ENCODE measurements at places on chromosomes 5 and 9.

DNA sequence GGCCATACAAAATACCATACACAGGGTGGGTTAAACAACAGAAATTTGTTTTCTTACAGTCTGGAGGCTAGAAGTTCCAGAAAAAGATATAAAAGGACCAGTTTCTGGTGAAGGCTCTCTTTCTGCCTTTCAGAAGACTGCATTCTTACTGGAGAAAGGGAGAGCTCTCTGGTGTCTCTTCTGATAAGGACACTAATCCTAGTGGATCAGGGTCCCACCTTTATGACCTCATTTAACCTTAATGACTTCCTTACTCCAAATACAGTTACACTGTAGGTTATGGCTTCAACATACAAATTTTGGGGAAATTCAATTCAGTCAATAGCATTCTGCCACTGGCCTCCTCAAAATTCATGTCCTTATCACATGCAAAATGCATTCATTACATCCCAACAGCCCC lies 351.9 kb upstream of the POU5F2 start:
- DNase-seq: no peak

- DNase-seq: peak; percentile 53
These were observed 24.0 kb downstream of the DCTN4 start for GRCh38 chr5:150734579-150735384.

- DNase-seq: no peak
These were observed 44.9 kb upstream of the TCF7 start for GRCh38 chr5:134069553-134069952.

- DNase-seq: no peak
These were observed 10.6 kb upstream of the FAM163B start for GRCh38 chr9:133619791-133620190.

GRCh38 chr9:122122903-122123632 lies 30.0 kb upstream of the TTLL11 start:
- DNase-seq: no peak

- no peak for DNase-seq
These were observed 71.5 kb upstream of the PALM2AKAP2 start for GRCh38 chr9:109708451-109708945.

GRCh38 chr9:130779153-130779855 lies 55.8 kb upstream of the ABL1 start:
- no peak for DNase-seq

DNA sequence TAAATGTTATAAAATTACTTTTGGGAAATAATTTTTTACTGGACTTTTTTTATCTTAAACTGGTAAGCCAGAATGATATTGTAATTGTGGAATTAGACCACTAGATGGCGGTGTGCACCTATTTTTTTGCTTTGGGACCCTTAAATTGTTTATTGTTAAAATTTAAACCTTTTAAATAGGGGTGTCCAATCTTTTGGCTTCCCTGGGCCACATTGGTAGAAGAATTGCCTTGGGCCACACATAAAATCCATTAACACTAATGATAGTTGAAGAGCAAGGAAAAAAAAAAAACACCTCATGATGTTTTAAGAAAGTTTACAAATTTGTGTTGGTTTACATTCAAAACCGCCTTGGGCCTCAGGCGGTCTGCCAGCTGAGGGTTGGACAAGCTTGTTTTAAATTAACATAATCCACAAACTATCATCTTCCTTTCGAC lies 28.4 kb upstream of the GADD45G start:
- no peak for DNase-seq

DNA sequence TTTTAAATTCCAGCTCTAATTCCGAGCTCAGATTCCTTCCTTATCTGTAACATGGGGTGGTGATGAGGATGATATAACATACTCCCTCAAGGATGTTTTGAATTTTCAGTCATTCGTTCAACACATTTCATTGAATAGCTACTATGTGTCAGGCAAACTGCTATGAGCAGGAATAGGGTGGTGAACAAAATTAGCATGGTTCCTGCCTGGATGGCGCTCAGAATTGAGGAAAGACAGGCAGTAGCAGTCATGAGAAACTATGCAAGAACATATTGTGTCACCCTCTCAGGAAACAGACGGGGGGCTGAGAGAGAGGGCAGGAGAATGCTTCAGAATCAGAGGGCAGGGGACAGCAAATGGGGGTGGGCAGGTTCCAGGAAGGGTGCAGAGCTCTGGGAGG lies 265.2 kb downstream of the NSG2 start:
- no peak for DNase-seq

DNA sequence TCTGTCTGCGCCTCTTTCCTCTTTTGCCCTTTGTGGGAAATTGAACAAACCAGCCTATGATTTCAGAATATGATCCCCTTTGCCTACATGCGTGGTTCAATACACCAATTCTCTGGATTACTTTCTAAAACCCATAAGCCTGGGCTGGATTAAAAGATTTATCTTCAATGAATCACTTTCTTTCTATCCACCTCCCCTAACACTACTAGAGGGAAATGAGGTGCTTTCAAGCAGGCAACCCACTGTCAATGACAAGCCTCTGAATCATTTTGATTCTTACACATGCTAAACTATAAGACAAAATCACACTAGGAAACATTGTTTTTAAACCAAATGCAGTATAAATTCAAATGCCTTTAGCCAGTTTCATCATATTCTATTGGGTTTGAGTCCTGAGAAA lies 257.5 kb downstream of the AGTPBP1 start:
- DNase-seq: no peak

DNA sequence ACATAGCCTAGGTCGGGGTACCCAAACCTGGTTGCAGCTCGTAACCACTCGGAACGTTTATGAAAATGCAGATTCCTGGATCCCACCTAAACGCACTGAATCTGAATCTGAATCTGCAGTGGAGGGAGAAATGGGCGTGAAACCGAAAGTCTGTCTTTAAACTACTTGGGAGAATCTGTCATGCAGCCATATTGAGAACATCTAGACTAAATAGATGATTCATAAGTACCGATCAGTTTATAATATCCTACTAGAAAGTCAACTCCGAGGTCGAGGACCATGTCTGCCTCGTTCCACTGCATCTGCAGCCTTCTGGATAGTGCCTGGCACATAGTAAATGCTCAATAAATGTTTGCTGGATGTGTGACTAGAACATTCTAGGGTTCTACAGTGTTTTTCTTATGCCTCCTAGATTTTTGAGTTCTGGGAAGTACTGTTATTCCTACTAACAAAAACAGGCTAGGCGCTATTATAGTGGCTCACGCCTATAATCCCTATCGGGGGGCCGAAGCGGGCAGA lies 632 bp downstream of the COQ4 start:
- no peak for DNase-seq

DNA sequence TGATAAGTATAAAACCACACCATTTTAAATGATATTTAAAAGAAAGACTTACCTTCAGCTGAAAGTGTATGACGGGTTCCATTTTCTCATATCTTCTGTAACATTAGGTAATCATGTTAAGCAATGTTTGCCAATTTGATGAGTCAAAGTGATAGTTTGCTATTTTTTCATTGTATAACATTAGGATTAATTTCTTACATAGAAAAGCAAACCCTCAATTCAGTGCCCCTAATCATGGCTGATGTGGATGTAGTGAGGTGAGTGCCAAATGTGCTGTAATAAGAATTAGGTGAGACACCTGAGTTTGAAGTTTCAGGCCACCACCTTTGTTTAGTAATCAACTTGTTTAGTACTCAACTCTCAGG lies 68.0 kb downstream of the UNC13B start:
- no peak for DNase-seq

DNA sequence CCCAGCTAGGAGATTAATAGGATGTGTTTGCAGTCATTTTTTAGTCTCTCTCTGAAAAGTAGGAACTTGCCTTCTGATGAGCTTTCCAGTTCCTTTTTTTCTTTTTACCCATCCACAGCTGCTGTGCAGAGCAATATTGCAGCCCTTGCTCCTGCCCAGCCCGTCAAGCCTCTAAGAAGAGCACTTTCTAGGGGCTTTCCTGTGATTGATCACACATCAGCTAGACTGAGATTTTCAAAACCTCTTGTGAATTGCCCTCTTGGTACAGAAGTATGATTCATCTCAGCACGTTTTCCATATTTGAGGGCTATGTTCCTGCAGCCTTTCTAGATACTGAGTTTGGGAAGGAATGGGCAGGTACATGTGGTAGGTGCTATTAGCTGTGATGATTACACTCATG lies 93.9 kb downstream of the GALNT10 start:
- DNase-seq: peak; percentile 68

DNA sequence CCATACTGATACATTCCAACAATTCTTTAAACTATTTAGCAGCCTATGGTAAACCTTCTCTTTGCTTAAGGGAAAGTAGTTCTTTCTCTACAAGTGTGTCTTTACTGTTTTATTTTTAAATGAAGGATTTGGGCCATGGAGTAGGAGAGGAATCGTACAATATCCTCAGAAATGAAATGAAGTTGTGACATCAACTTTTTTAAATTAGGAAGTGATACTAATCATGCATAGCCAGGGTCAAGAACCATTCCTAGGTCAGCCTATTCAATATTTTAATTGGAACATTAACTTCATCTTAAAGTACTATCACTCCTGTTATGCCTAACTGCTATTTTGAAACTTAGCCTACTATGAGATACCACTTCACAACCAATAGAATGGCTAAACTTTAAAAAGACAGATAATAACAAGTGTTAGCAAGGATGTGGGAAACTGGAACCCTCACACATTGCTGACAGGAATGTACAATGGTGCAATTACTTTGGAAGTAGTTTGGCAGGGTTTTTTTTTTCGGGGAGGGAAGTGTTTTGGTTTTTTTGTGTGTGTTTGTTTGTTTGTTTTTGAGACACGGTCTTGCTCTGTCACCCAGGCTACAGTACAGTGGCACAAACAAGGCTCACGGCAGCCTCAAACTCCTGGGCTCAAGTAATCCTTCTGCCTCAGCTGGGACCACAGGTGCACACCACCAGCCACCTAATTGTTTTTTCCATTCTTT lies 10.7 kb downstream of the AGTPBP1 start:
- no peak for DNase-seq

DNA sequence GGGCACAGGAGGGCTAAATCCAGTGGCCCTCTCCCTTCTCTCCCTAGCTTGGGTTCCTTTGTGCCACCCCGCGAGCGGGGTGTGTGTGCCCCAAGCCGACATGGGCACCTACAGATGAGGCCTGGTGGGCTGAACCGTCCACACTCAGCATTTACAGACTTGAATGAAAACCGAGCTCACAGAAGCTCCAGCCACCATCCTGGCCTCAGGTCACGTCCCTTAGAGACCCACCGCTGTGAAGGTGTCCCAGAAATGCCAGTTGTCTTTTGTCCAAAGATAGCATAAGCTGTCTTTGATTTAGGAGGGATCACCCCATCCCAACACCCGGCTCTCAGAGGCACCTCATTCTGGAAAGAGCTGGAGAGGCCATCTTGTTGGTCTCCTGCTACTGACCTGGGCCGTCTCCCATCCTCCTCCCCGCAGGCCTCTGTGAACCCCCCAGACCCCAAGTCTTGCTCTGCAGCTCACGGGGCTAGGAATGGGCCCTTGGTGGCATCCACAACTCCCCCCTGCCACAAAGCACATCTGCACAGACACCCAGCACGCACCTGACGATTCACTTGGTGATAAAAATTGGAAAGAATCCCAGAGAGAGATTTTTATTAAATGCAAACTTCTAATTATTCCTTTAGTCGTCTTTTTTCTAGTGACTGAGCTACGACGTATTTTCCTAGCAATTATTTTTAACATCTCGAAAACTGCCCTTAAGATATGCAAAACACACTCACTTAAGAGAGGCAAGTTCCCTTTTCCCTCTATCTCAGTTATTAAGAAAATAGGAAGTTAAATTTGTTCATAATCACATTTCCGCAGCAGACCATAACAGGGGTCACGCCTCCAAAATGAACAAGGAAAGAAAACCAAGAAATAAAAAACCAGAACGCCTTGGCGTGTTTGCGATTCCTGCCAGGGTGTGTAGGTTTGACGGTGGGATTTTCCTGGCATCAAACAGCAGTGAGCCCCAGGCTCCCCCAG lies 80.5 kb upstream of the LMX1B start:
- DNase-seq: no peak

DNA sequence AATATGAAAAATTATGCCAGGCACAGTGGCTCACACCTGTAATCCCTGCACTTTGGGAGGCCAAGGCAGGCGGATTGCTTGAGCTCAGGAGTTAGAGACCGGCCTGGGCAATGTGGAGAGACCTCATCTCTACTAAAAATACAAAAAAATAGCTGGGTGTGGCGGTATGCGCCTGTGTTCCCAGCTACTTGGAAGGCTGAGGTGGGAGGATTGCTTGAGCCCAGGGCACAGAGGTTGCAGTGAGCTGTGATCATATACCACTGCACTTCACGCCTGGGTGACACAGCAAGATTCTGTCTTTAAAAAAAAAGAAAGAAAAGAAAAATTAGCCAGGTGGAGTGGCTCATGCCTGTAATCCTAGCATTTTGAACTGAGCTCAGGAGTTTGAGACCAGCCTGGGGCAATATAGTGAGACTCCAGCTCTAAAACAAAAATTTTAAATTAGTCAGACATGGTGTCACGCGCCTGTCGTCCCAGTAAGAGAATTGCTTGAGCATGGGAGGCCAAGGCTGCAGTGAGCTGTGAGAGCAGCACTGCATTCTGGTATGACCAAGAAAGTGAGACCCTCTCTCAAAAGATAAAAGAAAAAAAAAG lies 18.0 kb downstream of the PLAA start:
- no peak for DNase-seq

DNA sequence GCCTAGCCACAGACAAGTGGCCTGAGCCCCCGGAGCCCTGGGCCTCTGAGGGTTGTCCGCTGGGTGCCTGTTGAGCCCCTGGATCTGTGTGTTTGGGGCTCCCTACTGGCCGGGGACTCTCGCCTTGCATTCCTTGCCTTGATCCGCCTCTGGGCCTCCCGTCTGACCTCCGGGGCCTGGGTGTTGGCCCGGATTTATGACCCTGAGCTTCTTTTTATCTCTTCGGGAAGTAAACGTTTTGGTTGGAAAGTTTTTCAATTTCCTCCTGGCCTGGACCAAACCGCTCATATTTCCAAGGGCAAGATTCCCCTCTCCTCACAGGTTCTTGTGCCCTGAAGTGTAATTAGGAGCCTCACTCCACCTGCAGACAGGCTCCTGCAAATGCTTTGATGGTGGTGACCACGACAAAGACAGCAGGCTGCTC lies 69.3 kb upstream of the EGFLAM start:
- DNase-seq: no peak

DNA sequence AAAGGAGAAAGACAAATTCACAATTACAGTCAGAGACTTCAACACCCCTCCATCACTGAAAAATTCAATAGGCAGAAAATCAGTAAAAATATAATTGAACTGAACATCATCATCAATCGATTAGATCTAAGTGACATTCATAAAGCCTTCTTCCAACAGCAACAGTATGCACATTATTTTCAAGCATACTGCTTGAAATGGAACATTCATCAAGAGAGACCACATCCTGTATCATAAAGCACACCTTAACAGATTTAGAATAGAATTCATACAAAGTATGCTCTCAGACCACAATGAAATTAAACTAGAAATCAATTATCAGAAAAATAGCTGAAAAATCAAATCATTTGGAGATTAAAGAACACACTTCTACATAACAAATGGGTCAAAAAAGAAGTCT lies 39.1 kb downstream of the ERMP1 start:
- no peak for DNase-seq

- no peak for DNase-seq
These were observed 67.5 kb downstream of the TLE1 start for GRCh38 chr9:81621785-81622259.

- peak; percentile 34 for DNase-seq
These were observed 21.1 kb upstream of the TLR4 start for GRCh38 chr9:117682955-117683710.

- no peak for DNase-seq
These were observed 18.0 kb upstream of the PRR16 start for GRCh38 chr5:120446068-120446492.

Data from GM12878 (cell line).